ENCODE measurements at places on chromosomes 12 and 14. TPM values are rescaled to one million over a fixed set of nuclear protein-coding genes. Genes with fewer than 3 reads are reported as not detected.

FBRSL1 gene
- total RNA-seq: 5.1 TPM

GPX2 gene
- total RNA-seq: not detected

TMEM132D gene
- not detected for total RNA-seq

HOXC10 gene
- not detected for total RNA-seq

ACVR1B gene
- 6.6 TPM for total RNA-seq

CCER1 gene
- not detected for total RNA-seq

CCDC175 gene
- not detected for total RNA-seq

BEGAIN gene
- total RNA-seq: 1.1 TPM

ADCY4 gene
- not detected for total RNA-seq

GYS2 gene
- not detected for total RNA-seq

EIF2S3B gene
- total RNA-seq: 0.35 TPM

SLC5A8 gene
- total RNA-seq: not detected

MIP gene
- not detected for total RNA-seq

TPI1 gene
- 1,607 TPM for total RNA-seq

PZP gene
- not detected for total RNA-seq

CLEC2A gene
- not detected for total RNA-seq

SNRPF gene
- 13.1 TPM for total RNA-seq

SSTR1 gene
- 3.5 TPM for total RNA-seq

CD163 gene
- total RNA-seq: not detected

All from myometrial cell (primary cell).